NCI-H524 (cell line): ENCODE measurements at places on chromosomes 1 and 21.

- no peak for DNase-seq
These were observed 737 bp downstream of the HES4 start for GRCh38 chr1:998995-999724.

DNA sequence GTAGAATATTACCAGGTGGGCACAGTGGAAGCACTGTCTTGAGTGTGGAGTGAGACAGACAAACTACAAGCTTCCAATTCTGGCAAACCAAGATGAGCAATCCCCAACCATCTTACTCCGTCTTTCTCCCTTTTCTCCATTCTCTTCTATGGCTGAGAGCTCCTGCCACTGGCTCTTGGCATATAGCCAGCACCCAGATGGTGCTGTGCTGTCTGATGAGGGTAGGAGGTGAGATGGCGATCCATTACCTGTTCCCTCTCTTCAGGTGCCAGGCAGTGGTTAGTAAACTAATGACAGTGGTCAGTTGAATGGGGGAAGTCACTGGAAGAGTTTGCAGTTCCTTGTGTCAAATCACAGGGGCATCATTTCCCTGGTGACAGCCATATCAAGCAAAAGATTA lies 108.4 kb downstream of the FNBP1L start:
- DNase-seq = peak; percentile 68

DNA sequence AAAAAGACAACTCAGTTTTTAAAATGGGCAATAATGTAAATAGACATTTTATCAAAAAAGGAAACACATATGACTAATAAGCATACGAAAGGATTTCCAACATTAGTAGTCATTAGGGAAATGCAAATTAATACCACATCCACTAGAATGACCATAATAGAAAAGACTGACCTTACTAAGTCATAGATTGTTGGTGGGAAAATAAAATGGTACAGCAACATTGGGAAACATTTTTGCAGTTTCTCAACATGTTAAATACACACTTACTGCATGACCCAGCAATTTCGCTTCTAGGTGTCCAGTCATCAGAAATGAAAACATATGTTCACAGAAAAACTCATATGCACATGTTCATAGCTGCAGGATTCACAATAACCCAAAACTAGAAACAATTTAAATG lies 29.9 kb upstream of the SLC44A3 start:
- DNase-seq = no peak

DNA sequence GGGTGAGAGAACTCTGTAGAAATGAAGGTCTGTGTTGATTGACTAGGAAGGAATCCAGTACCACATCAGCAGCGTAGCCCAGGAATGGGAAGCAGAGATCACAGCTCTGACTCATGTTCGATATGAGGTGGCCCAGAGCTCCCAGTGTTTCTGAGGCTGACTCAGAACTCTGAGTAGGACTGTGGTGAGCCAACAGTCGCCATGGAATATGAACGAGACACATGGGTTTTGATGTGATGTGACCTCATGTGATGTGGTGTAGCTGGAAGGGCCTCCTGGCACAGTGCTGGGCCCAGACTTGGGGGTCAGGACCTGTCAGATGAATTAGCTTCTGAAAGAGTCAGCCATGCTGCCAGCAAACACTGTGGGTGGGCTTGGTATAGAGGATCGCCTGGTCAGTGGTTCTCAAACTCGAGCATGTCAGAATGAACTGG lies 237.0 kb downstream of the MRPL39 start:
- no peak for DNase-seq

- no peak for DNase-seq
These were observed 8.1 kb upstream of the C1QTNF12 start for GRCh38 chr1:1254667-1254998.

GRCh38 chr1:150810958-150811659 lies 3.0 kb upstream of the CTSK start:
- no peak for DNase-seq

DNA sequence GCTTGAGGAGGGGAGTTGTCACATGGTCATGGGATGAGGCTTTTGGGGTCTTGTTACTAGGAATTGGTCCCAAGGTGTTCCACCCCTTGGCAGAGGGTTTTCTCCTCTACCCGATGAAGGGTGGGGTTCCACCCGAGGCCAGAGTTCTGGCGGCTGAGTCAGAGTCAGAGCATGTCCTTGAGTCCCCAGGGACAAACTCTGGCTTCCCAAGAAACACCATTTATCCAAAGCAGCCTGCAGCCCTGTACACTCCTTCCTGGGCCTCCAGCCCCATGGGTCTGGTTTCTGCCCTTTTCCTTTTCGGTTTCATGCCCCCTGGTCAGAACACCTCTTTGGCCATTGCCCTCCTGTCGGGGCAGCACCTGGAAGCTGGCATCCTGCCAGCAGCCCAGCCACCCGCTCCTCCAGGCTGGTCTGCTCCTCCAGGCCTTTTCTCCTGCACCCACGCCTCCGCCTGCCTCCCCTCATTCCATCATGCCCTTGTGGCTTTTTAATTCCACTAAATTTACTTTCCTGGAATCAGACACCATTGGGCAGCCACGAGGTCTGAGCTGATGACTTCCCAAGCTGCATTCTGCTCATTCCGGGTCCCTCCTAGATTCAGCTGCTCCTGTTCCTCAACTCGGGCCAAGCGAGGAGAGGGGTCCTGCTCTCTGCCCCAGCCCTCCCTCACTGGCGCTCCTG lies 301.7 kb upstream of the VAMP3 start:
- no peak for DNase-seq

- no peak for DNase-seq
These were observed 39.3 kb downstream of the CRP start for GRCh38 chr1:159675046-159675445.

DNA sequence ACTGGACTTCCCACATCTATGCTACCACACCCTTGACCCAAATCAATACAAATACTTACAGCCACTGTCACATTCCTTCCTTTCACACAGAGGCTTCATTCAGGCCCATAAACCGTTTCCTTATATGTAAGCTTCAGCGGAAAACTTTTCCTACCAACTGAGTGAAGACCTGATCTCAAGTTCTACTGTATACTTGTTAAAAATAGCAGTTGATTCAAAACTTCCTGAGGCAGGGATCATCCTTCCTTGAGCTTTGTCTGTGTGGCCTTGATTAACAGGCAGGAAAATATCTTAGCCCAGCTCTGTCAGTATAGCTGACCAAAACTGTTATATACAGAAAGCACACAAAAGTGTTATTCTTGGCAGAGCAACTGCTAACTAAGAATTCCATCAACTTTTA lies 42.7 kb downstream of the DENND2C start:
- DNase-seq = no peak
